H9 (cell line): ENCODE measurements at places on chromosomes 6 and 20. TPM values are rescaled to one million over a fixed set of nuclear protein-coding genes. Genes with fewer than 3 reads are reported as not detected.
A peak's percentile ranks its signal among the peaks of the same experiment; 100 is the strongest.

- peak; percentile 82 for DNase-seq
These were observed 697 bp downstream of the PPT2 start for GRCh38 chr6:32154514-32155161.

The OR2B6 gene
- total RNA-seq, result not detected in 2 replicates

GRCh38 chr20:7392542-7393206 is 547.6 kb downstream of the HAO1 start:
- no peak for DNase-seq

The ADIG gene
- not detected in 2 replicates for total RNA-seq

DNA sequence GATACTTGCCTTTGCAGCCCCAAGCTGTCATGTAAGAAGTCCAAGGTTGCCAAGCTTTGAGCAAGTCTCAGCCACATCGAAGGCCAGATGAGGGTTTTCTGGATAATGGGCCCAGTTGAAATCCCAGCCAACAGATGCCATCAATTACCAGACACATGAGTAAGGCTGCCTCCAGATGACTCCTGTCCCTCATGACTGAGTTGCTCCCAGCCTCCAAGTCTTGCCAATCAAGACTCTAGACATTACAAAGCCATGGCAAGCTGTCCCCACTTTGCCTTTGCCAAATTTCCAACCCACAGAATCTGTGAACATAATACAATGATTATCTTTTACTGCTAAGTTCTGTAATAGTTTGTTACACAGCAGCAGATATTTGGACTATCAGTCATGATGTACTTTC is 76.8 kb upstream of the ARMC2 start:
- DNase-seq, result no peak

DNA sequence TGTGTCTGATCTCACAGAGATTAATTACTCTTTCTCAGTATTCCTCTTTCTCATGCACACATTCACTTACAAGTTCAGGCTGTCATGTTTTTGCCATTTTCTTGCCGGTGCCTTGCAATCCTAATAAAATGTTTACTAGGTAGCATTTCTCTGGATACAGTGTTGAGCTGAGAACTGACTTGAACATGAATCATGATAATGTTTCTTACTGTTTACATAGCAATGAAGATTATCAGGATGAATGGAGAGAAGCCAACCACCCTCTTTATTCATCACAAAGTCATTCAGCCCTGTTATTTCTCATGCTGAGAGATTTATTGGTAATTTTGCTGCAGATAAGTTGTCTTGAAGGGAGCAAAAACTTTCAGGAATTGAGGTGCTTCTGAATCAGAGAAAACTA is 185.5 kb upstream of the ECI2 start:
- no peak for DNase-seq

DNA sequence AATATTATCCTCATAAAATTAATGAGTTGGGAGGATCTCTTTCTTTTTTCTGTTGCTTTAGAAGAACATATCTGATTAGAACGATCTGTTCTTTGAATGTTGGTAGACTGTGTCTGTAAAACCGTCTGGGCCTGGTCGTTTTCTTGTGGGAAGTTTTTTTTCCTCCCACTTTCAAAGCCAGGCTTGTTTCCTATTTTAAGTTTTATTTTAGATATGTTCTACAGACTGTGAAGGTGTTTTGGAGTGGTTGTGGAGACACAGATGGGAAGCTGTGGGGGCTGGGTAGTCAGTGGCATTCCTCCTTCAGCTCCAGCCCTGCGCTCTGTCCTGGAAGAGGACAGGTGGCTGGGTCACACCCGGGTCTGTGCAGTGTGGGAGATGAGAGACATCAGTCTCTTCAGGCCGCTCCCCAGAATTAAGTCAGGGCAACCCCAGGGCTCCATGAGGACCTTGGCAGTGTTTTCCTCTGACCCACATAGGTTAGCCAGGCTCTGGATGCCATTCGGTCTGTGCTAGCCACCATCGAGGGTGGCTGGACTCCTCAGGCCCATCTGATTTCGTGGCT is 92.0 kb upstream of the SCP2D1 start:
- DNase-seq, result no peak

GRCh38 chr6:136566851-136567250 is 16.6 kb upstream of the MAP7 start:
- DNase-seq, result no peak

DNA sequence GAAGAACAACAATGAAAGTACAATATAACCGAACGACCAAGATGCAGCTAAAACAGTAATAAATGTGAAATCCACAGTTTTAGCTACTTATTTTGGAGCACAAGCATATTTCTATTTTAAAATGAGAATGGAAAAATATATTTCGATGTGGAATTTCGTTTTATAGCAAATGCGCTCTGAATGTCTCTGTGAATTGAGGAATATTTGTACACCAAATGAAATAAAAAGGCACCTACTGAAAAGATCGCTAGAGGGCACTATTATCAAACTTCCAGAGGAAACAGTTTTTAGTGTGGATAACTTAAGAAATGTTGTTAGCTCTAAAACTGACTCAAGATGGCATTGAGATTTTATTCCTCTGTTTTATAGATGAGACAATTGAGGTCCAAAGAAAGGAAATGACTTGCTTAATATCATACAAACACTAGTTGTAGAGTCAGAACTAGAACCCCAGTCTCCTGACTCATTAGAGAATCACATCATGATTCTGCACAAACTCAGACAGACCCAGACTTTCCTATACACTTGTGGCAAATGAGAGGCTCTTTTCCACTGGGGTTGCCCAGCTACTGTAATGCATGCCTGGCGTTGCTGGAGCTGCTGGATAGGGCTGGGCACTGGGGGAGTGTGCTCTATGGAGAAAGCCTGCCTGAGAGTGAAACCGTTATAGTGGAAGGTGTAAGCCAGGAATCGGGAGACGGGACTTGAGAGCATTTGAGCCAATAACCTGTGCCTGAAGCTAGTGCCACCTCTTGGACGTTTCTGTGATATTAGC is 51.9 kb downstream of the GCLC start:
- peak; percentile 41 for DNase-seq

GRCh38 chr20:5160882-5161281 is 34.1 kb downstream of the CDS2 start:
- DNase-seq, result no peak

- no peak for DNase-seq
These were observed 75.4 kb downstream of the FILIP1 start for GRCh38 chr6:75418233-75418632.

- DNase-seq, result peak; percentile 33
These were observed 102.2 kb downstream of the SYCP2 start for GRCh38 chr20:59831024-59831915.

The HEY2 gene
- total RNA-seq, result 5.6 and 6.6 TPM in 2 replicates

- no peak for DNase-seq
These were observed 115.4 kb downstream of the LAMP5 start for GRCh38 chr20:9629831-9630230.

GRCh38 chr6:116017546-116018295 is 43.0 kb downstream of the FRK start:
- no peak for DNase-seq

- no peak for DNase-seq
These were observed 31.8 kb downstream of the PSMF1 start for GRCh38 chr20:1150218-1150617.

The SIGLEC1 gene
- total RNA-seq, result not detected in 2 replicates

DNA sequence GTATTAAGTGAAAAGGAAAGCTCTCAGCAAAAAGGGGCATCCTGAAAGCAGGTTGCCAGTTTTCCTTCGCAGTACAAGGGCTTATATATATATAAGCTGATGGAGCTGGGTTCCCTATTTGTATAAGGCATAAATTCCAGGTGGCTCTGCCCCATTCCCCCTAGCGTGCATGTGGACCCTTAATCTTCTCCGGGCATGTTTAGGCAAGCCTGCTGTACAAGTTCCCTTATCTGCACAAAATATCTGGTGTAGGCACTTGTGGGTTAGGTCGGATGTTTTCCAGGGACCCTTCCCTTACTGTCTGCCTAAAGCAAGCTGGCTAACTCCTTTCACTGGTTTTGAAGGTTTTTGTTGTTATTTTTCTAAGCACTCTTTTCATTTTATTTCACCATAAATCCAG is 140.7 kb downstream of the FUT9 start:
- DNase-seq, result no peak

The CRIP3 gene
- total RNA-seq, result 15.3 and 16.9 TPM in 2 replicates

The BRPF3 gene
- total RNA-seq, result 43.4 and 45.9 TPM in 2 replicates

GRCh38 chr20:21521596-21522480 is 8.0 kb upstream of the NKX2-2 start:
- DNase-seq, result peak; percentile 56

GRCh38 chr6:18515767-18516166 is 128.6 kb downstream of the RNF144B start:
- no peak for DNase-seq

The AKAP12 gene
- 48.5 and 52.3 TPM in 2 replicates for total RNA-seq

GRCh38 chr6:118476551-118476950 is 71.5 kb upstream of the PLN start:
- no peak for DNase-seq
